Upper lobe of left lung (tissue), 6 donors: ENCODE measurements at places on chromosomes 5 and 9.

DNA sequence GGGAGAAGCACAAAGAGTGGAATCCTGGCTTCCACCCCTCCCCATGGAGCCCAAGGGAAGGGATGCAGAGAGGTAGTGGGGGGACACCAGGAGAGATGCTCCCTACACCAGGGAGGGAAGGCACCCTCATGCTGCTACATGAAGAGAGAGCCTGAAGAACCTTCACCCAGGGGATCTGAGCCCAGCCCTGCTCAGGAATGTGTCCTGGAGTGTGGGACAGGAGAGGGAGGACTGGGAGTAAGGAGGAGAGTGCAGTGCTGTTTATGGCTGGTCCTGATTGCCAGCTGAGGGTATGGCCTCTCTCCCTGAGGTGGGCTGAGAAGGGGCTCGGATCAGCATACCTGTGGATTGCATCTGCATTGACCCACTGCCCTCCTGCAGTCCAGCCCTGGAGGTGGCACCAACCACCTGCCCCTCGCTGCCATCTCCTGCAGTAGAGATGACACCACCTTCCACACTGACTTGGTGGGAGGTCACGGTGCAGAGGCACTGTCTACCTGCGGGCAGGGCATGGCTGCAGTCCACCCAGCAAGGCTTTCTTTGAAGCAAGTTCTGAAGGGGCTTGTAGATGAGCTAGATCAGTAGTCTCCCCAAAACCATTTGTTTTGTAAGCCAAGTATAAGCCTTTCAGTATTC, 114.9 kb upstream of the SLC25A48 start:
- H3K36me3 ChIP-seq, result no peaks in the 10 kb centered on the region
- no peak for DNase-seq
- H3K4me3 ChIP-seq, result no peak overlapping the region
- H3K27me3 ChIP-seq, result no peaks in the 10 kb centered on the region

DNA sequence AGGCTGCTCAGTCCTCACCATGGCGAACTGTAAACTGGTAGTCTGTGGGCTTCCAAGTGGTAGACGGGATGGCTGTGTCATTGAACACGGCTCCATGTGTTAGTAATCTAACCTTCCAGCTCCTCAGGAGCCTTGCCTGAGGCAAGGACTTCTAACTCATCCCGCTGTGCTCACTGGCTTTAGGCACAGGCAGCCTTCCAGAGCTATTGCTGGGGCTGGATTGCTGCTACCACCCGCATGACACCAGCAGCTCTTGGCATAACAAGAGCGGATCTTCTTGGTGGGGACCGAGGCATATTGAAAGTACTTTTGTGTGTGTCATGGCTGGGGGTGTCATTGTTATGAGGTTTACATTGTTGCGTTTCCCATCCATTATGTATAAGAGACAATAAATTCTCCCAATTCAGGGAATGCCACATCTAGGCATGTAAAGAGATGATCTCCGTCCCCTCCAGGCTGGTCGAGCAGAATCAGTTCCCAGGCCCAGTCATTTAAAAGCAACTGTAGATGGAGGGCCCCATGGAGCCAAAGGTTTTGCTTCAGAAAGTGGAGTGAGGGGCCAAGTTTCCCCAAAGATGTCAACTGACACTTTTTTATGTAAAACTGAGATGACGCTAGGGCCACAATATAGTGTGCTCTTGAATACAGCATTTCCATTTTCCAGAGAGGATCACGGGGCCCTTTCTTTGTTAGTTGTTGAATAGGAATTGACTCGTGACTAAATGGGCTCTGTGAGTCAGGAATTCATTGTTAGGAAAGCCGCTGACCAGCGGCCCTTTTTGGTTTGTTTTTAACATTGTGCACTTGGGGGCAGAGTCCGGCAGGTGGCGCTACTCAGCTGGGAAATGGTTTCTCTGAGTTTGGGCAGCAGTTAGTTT, 759.5 kb downstream of the TAF11L14 start:
- peaks cover 7% of the 10 kb centered on the region for H3K4me1 ChIP-seq
- no peak for DNase-seq
- H3K36me3 ChIP-seq, result no peaks in the 10 kb centered on the region
- H3K27me3 ChIP-seq, result no peaks in the 10 kb centered on the region
- H3K4me3 ChIP-seq, result no peak overlapping the region

GRCh38 chr5:37435261-37435660, 56.1 kb downstream of the WDR70 start:
- no peaks in the 10 kb centered on the region for H3K27me3 ChIP-seq
- DNase-seq, result no peak
- no peak overlapping the region for H3K27ac ChIP-seq
- no peaks in the 10 kb centered on the region for H3K36me3 ChIP-seq
- H3K4me3 ChIP-seq, result no peak overlapping the region
- H3K4me1 ChIP-seq, result no peaks in the 10 kb centered on the region

GRCh38 chr9:29475471-29475870, 1902.2 kb upstream of the C9orf72 start:
- H3K4me3 ChIP-seq, result no peak overlapping the region
- no peaks in the 10 kb centered on the region for H3K4me1 ChIP-seq
- no peak for DNase-seq
- H3K27ac ChIP-seq, result no peak overlapping the region

- no peaks in the 10 kb centered on the region for H3K36me3 ChIP-seq
- no peak for DNase-seq
- no peak overlapping the region for H3K27ac ChIP-seq
- peaks cover 3% of the 10 kb centered on the region for H3K4me1 ChIP-seq
Observed at GRCh38 chr9:126636983-126637798, 23.5 kb downstream of the LMX1B start.

DNA sequence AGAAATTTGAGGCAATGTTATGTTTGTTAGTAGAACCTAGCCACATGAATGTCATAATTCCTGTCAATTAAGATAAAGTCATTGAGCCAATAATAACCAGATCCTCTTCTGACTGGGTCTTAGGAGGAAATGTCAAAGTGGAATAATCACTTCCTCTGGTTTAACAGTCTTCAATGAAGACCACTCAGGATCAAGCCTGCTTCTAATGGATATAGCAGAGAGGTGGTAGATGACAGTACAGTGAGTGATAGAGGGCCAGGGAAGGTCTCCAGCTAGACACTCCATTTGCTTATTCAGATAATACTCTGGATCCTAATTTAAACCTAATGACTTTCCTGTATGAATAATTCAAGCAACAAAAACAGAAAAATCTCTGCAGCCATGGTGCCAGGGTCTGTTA, 474.2 kb downstream of the DNAH5 start:
- H3K27me3 ChIP-seq, result no peaks in the 10 kb centered on the region
- no peak overlapping the region for H3K4me3 ChIP-seq
- DNase-seq, result no peak
- H3K4me1 ChIP-seq, result no peaks in the 10 kb centered on the region
- no peaks in the 10 kb centered on the region for H3K36me3 ChIP-seq

- H3K27me3 ChIP-seq, result no peaks in the 10 kb centered on the region
- no peaks in the 10 kb centered on the region for H3K4me1 ChIP-seq
- no peaks in the 10 kb centered on the region for H3K36me3 ChIP-seq
- H3K4me3 ChIP-seq, result no peak overlapping the region
- no peak overlapping the region for H3K27ac ChIP-seq
Observed at GRCh38 chr9:99592834-99593574, 228.7 kb upstream of the NR4A3 start.

GRCh38 chr5:61371474-61371873, 39.4 kb downstream of the ZSWIM6 start:
- no peaks in the 10 kb centered on the region for H3K36me3 ChIP-seq
- no peaks in the 10 kb centered on the region for H3K27me3 ChIP-seq
- no peak overlapping the region for H3K27ac ChIP-seq
- no peak overlapping the region for H3K4me3 ChIP-seq

DNA sequence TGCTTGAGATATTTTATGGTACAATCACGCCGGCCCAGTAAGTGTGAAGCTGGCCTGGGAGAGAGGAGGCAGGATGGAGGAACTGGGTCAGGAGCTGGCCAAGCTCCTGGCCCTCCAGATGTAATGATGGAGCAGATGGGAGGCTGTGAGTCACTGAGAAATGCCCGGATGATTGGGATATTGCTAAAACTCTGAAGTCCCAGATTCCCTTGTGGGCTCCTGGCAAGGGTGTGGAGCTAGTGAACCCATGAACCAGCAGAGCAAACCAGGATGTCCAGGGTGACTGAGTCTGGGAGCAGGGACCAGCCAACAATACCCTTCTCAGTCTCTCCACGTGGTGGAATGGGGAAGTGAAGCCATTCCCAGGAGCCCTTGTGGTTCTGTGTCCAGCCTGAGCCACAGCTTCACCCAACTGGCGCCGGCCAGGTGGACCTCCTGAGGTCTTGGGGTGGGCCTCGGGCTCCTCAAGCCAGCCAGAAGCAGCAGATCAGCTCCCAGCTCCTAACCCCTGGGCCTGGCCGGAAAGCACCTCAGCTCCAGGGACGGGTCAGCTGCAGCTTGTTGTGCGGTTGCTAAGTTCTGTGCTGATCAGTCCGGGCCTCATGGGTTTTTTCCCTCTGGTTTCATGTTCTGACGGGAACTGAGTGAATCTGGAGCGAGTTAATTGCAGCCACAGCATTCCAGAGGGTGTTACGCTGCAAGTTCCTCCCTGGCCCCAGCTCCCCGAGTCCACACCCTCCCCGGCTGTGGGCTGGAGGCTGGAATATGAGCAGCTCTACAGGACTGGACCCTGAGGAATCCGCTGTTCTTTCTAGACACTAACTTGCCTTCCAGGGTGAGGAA, 37.6 kb downstream of the DUSP1 start:
- H3K27ac ChIP-seq, result peak overlapping the region; percentile 92
- no peak overlapping the region for H3K4me3 ChIP-seq
- DNase-seq, result peak; percentile 83

DNA sequence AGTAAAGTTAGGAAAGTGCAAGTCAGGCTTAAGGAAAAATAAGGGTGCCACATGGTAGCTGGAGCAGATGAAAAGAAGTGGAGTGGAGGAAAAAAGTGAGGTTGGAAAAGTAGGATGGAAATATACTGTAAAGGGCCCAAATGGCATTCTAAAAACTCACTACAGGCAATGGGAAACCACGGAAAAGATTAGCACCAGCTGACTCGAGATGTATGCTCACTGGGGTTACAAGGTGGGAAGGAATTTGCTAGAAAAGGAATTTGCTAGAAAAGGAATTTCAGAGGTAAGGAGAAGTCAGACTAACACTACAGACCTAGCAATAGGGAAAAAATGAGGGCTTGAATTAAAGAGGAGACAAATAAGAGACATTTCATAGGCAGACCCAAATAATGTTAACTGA, 3.6 kb downstream of the PSMD5 start:
- H3K36me3 ChIP-seq, result peaks cover 4% of the 10 kb centered on the region
- no peak overlapping the region for H3K27ac ChIP-seq
- H3K27me3 ChIP-seq, result no peaks in the 10 kb centered on the region
- no peak for DNase-seq
- H3K4me3 ChIP-seq, result no peak overlapping the region
- H3K4me1 ChIP-seq, result peaks cover 15% of the 10 kb centered on the region

DNA sequence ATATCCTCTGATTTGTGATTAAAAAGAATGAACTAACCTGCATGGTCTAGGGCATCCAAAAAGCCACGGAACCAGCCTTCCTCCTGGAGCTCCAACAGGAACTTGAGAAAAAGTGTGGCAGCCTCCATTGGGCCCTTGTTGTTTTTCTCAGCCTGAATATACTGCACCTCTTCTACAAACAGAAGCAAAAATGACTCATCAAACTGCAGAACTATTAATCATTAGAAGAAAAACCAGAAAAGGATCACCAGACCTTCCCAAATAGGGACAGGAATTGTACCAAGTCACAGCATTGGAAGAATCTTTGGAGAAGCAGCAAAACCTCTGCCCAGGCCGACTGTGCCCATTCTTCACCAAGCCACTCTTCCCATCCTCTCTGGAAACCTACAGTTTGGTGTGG, 25.2 kb downstream of the RIGI start:
- H3K4me1 ChIP-seq, result no peaks in the 10 kb centered on the region
- H3K27me3 ChIP-seq, result no peaks in the 10 kb centered on the region
- no peak for DNase-seq
- no peak overlapping the region for H3K27ac ChIP-seq
- H3K36me3 ChIP-seq, result no peaks in the 10 kb centered on the region
- no peak overlapping the region for H3K4me3 ChIP-seq

DNA sequence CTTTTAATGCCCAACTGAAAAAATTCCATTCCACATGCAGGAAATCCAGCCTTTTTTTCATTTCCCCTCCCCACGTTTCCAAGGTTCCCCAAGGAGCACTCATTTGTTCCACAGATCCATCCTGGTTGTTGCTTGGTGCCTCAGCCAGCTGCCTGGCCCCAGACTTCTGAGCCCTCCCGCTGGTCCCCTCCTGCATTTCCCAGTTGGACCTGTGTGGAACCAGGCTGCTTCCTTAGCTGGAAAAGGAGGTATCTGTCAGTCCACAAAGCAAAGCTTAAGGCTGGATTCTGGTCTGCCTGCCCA, 44.8 kb downstream of the ANGPTL2 start:
- no peak overlapping the region for H3K27ac ChIP-seq
- H3K36me3 ChIP-seq, result no peaks in the 10 kb centered on the region
- H3K27me3 ChIP-seq, result no peaks in the 10 kb centered on the region
- no peak for DNase-seq
- peaks cover 19% of the 10 kb centered on the region for H3K4me1 ChIP-seq
- no peak overlapping the region for H3K4me3 ChIP-seq

GRCh38 chr9:6195714-6196360, 19.8 kb upstream of the IL33 start:
- H3K27ac ChIP-seq, result no peak overlapping the region
- H3K4me1 ChIP-seq, result peaks cover 20% of the 10 kb centered on the region
- H3K27me3 ChIP-seq, result no peaks in the 10 kb centered on the region
- no peak for DNase-seq

GRCh38 chr5:153969563-153969895, 69.2 kb downstream of the FAM114A2 start:
- DNase-seq, result no peak
- H3K4me3 ChIP-seq, result no peak overlapping the region
- no peaks in the 10 kb centered on the region for H3K4me1 ChIP-seq

DNA sequence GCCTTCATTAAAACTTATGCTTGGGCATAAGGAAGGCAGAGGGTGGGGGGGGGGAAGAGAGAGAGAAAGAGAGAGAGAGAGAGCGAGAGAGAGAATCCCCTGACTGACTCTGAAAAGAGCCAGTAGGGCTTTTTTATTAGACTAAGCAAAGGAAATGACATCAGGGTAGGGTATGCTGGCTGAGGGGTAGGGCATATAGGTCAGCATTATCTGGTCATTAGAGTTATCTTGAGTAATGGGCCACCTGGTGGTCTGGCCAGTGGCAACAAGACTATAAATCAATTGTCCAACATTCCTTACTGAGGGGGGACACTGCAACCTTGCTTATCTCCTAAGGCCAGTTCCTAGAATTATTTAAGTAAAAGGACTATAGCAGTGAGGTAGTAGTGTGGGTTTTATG, 67.2 kb downstream of the TSSK1B start:
- no peak for DNase-seq
- H3K4me3 ChIP-seq, result no peak overlapping the region
- no peaks in the 10 kb centered on the region for H3K36me3 ChIP-seq
- H3K4me1 ChIP-seq, result no peaks in the 10 kb centered on the region

GRCh38 chr9:98341157-98342097, 86.0 kb upstream of the TBC1D2 start:
- no peaks in the 10 kb centered on the region for H3K4me1 ChIP-seq
- DNase-seq, result no peak
- no peaks in the 10 kb centered on the region for H3K27me3 ChIP-seq
- H3K36me3 ChIP-seq, result no peaks in the 10 kb centered on the region
